ENCODE measurements at places on chromosomes 5 and 9.
A peak's percentile ranks its signal among the peaks of the same experiment; 100 is the strongest.

- peak; percentile 94 for DNase-seq
Observed at GRCh38 chr5:98773464-98774191, at the start of gene RGMB. RGMB (plus strand) TSS chr5:98773663; CDS start chr5:98774071, 408 bp downstream.

GRCh38 chr5:172740428-172741205, 30.4 kb downstream of the DUSP1 start:
- DNase-seq, result no peak

DNA sequence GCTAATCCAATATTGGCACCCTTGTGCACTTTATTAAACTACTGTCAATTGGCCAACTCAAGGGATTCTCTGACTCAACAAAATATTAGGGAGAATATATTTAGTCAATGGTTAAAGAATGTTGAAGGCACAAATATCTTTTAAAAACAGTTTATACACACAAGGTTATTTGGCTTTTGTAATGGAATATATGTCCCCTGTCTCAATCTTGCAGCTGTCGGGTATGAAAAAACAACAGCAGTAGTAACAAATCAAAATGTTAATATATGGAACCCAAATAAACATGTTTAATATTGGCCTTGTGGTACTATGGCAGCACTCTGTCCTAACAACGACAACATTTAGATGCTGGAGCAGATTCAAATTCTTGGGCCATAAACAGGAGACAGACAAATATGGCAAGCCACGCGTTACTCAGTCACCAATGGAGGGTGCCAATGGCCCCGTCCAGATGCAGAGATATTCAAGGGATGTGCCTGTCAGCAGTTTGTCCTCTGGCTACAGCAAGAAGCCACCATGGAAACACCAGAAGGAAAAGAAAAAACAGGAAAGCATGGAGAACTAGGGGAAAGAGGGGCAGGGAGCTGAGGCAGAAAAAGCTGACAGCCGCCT, 342.0 kb downstream of the NDUFS4 start:
- no peak for DNase-seq

- DNase-seq, result no peak
Observed at GRCh38 chr5:142295084-142295758, 29.6 kb downstream of the SPRY4 start.

- no peak for DNase-seq
Observed at GRCh38 chr9:97525451-97525850, 24.0 kb downstream of the TMOD1 start.

GRCh38 chr5:151772029-151772845, 483 bp downstream of the G3BP1 start:
- peak; percentile 7 for DNase-seq

- no peak for DNase-seq
Observed at GRCh38 chr5:15487228-15487627, 12.8 kb upstream of the FBXL7 start.

DNA sequence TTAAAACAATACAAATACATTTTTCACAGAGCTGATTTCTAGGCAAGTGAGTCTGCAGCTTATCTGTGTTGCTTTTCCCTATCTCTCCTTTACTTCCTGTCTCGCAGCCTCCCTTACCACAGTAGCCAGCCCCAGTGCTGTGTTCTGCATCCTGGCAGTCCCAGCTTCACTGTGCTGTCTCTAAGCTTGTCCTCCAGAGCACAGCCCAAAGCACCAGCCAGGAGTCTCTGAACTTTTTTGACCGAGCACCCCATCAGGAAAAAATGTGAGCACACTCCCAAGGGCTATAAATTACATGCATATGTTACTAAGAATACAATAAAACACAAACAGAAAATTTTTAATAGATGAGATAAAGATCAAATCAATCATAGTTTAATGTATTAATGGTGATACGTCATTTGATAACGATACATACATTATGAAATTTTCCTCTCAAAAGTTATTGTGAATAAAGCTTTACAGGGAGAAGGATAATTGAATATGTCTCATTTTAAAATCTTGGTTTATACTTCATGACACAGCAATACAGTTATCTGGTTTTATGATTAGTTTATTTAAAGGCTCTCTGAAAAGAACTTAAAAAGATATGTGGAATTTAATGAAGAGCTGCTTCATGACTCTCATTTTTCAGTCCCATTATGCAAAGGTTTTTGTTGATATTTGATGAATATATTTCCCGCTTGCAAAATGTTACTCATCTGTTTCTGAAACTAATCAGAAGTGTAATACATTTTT, 7.3 kb upstream of the RHOBTB3 start:
- DNase-seq, result no peak

Data from NCI-H2227 treated with DMSO at 0.1 percent for 48 hours (cell line).